Head of caudate nucleus (tissue), 42 donors: ENCODE measurements at places on chromosomes 3 and 15.
A peak's percentile ranks its signal among the peaks of the same experiment; 100 is the strongest.

- no peak for DNase-seq
These were observed 5.4 kb upstream of the PPP1R2 start for GRCh38 chr3:195548501-195548900.

- no peak for DNase-seq
These were observed 29.8 kb downstream of the ADAMTS9 start for GRCh38 chr3:64658001-64658400.

DNA sequence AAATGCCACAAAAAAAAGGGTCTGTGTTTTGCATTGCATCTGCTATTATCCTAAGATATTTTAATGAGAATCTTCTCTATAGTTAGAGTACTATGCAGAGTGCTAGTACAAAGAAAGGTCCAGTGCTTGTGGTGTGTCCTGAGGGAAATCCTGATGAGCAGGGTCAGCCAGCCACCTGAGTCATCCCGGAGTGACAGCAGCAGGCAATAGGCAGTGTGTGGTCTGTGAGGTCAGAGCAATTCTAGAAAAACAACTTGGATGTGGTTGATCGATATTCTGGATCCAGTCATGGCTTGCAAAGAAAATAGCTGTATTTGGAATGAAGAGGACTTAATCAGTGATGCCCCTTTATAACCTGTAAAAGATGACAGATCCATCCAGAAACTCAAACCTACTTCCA, 119.2 kb downstream of the CTNNB1 start:
- no peak for DNase-seq

DNA sequence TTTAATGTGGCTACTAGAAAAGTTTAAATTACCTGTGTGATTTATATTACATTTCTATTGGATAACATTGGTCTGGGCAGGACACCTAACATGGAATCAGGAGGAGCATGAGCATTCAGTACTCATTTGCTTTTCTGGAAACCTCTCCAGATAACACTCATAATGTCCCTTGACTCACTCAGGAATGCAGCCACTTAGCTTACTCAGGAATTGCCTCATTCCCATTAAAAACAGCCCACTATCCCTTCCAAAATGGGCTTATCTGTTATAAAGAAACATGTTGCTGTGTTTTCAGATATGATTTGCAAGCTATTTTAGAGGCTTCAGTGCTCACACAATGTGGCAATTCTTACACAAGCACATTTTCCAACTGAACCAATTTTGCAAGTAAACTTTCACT, 17.1 kb downstream of the GBE1 start:
- DNase-seq, result no peak

DNA sequence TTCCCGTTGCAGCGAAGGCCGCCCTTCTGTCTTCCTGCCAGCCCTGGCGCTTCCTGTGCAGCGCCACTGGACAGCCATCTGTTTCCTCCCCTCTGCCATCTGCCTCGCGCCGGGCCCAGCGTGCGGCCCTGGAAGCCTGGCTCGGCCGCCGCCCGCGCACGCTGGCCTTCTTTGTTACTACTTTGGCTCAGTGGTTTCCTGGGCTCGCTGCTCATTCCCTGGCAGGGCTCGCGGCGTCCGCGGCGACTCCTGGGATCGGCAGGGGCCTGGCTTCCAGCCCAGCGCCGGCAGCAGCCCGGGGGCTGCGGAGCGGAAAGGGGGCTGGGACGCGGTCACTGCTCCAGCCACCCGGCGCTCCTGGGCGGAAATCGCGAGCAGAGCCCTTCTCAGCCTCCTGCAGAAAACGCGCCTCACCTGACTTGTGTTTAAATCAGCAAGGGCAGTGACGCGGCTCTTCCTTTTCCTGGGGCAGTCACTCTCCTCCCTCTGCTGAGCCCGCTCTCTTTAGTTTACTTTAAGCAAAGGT, 10.0 kb downstream of the CMTM7 start:
- peak; percentile 61 for DNase-seq
